ENCODE measurements at places on chromosomes 6 and 20.

GRCh38 chr20:60822699-60823607, 429.1 kb upstream of the CDH4 start:
- no peak for DNase-seq

DNA sequence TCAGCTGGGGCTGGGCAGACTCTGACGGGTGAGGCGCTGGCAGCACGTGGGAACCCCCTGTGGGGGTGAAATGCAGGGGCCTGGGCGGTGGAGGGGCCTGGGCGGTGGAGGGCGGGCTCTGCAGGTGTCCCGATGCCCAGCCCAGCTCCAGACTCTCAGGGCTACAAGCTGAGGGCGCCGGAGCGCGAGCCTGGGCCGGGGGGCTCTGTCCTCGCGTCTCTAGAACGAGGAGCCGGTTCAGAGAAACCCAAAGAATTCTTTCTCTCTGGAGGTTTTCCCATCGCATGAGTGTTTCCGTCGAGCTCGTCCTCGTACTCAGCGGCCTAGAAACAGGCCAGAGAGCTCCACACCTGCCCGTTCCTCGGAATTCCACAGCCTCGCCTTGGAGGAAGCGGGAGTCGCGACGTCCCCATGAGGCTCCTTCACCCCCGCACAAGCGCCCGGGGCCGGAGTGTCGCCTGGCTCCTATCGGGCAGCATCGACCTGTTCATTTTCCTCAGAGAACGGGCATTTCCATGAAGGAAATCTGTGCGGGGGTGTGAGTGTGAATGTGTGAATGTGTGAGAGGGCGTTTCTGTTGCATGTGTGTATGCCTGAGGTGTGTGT, 76.9 kb downstream of the SMOC2 start:
- DNase-seq = no peak

- DNase-seq = no peak
Observed at GRCh38 chr6:34494973-34495372, 29.1 kb downstream of the PACSIN1 start.

GRCh38 chr6:164826831-164827468, 482.5 kb downstream of the C6orf118 start:
- peak; percentile 90 for DNase-seq

DNA sequence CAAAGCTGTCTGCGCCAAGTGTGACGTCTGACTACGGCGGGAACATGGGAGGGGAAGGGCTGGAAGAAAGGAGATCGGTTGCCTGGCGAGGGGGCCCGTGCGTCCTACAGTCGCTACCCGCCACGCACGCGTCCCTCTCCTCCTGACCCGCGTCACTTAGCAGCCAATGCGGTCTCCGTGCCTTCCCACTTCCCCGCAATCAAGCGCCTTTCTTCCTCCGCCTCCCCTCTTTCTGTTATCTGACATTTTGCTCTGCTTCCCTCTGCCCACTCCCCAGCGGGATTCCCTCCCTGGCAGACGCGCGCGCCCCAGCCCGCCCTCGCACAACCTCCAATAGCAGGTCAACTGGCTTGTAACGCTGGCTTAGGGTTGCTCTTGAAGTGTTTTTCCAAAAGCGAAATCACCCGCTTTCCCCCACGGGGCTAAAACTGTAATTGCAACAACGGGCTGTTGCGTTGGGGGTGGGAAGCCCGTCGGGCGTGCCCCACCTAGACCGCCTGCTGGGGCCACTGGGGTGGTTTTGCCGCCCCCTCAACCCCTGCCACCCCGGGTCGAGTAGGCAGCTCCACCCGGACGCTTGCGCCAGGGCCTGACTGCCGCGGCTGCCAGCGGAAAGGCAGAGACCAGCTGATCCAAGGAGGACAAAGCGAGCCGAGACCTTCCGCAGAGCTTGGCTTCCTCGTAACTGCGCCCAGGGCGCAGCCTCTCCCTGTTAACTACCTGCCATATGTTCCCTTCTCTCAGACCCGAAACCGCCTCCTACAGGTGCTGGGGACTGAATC, 6.2 kb upstream of the SOX4 start:
- DNase-seq = peak; percentile 96

- peak; percentile 79 for DNase-seq
Observed at GRCh38 chr6:133741375-133741861, 147.5 kb upstream of the TCF21 start.

DNA sequence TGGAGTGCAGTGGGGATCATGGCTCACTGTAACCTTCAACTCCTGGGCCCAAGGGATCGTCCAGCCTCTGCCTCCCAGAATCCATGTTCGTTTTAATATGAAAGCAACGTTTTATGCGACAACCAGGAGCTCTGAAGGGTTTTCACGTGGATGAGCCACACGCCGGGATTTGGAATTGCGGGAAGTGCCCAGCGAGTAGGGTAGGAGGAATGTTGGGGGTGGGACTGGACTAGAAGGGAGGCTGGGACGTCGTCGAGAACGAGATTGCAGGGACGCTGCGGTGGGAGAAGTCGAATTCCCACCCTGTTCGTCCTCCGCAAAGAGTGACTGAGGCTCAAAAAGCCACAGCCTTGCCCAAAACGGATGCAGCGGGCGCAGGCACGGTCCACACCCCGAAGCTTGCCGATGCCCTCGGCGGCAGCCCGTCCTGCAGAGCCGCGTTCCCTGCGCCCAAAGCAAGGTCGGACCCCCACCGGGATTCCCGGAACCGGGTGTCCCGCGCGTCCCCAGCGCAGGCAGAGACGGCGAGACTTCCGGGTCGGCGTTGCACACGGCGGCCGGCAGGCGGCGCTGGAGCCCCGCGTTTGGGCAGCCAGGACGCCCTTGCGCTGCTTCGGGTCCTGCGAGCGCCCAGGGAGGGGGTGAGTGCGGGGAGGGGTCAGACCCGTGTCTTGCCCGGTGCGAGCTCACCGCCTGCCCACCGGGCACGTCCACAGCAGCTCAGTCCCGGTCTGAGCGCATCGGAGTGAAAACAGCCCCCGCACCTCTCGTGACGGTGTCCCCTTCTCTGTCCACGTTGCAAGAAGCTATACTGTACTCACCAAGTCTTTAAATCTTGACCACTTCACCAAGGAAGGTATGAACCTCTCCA, 87.8 kb downstream of the DHX35 start:
- peak; percentile 46 for DNase-seq

DNA sequence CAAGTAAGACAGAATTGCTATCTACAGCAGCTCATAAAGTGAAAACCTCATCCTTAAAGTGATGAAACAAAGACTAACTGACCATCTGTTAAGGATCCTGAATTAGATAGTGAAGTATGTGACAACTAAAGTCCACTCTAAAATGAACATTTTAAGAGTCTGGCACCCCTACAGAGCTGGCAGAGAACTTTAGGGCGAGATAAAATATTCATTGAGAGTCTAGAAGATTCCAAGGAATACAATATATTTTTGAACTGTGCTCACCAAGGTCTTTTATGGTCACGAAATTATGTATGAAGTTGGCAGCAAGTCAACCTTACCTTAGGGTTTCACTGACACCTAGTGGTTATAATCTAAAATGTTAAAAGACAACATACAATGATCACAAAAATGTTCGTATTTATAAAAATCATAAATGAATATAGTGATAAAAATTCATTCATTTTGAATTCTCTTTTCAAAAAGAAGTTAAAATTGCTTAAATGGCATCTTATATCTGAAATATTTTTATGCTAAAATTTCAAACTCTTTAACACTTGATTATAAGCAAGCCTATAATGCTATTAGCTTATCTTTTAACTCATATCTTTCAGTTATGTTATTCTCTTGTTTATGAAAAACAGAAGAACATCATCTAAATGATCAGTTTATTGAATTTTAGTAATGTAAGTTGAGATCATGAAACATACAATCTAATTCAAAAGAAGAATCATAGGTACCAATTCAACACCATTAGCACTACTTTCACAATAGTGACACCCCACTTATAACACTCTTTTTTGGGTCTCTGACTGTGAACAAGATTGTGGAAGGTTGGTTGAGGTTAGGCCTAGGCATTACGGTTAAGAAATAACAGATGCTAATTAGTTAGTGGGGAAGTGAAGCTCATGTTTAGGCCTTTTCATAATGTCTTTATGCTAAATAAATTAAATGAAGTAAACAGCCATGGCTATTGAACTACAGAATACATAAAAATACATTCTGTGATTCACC, 27.5 kb downstream of the RSPH3 start:
- DNase-seq = peak; percentile 85

DNA sequence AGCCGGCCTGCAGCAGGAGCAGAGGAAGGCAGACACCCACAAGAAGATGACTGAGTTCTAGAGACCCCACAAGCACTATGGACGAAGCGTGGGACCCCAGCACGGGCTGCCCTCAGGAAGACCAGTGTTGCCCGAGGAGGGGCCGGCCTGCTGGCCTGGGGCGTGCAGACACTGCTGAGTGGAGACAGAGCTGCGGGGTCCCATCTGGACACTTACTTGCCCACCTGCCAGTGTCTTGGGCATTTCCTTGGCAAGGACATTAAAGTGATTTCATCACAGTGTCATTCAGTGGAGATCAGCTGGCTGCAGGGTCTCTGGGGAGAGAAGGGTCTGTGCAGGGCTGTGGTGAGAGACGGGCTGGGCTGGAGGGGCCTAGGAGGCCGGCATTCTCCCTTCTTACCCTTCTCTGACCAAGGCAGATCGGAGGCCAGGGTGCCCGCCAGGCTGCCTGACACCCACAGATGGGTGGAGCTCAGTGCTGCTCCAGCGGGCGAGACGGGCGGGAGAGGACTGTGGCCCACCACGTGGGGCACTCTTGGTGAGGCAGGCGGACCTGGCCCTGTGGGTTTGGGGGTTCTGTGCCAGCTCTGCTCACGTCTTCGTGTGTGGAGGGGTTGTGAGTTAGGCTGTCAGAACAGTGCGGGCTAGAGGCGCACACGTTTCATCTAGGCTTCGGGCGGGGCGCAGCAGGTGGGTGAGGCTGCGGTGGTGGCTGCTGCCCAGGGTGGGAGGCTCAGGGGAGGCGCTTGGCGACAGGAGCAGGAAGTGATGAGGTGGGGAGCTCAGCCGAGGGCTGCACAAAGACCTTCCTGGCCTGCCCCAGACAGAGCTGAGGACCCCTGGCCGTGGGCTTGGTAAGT, at the start of gene LIME1:
Gene LIME1, plus strand, starts transcription at position 806 of the 860 bp plus-strand sequence. CDS start 886 bp downstream, outside the sequence.
- no peak for DNase-seq

DNA sequence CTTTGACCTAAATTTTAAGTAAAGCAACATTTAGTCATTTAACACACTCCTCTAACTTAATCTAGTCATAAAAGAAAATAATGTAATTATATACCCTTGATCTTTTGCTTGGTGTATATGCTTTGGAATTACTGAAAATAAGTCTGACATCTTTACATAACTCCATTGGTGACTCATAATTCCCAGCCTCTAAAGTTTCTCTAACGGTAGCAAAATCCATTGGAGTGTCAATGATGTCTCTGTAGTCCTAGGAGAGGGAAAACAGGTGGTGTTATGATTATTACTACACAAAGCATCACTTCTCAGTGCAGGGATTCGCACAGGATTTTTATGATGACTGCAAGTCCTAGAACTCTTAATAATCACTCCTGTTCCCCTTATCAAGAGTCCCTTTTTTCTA, 80.2 kb downstream of the IRAK1BP1 start:
- no peak for DNase-seq

DNA sequence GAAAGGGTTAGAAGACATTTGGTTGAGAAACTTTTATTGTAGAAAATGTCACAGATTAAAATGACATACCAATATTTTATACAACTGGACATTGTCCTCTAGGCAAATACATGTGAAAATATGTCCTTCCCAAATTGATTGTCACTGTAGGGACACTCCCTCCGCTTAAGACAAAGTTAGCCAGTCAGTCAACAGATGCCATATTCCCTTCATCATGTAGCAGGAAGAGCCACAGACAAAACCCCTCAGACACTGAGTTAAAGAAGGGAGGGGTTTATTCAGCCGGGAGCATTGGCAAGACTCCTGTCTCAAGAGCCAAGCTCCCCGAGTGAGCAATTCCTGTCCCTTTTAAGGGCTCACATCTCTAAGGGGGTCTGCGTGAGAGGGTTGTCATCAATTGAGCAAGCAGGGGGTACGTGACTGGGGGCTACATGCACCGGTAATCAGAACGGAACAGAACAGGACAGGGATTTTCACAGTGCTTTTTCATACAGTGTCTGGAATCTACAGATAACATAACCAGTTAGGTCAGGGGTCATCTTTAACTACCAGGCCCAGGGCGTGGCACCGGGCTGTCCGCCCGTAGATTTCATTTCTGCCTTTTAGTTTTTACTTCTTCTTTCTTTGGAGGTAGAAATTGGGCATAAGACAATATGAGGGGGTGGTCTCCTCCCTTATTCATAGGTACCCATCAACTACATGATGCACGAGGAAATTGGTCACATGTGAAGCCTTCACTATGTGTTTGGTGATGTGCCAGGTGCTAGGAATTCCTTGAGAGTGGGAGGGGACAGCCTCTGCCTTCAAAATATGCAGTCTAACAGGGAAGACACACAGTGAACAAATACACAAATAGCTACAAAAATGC, 155.7 kb upstream of the CDYL start:
- DNase-seq = no peak

DNA sequence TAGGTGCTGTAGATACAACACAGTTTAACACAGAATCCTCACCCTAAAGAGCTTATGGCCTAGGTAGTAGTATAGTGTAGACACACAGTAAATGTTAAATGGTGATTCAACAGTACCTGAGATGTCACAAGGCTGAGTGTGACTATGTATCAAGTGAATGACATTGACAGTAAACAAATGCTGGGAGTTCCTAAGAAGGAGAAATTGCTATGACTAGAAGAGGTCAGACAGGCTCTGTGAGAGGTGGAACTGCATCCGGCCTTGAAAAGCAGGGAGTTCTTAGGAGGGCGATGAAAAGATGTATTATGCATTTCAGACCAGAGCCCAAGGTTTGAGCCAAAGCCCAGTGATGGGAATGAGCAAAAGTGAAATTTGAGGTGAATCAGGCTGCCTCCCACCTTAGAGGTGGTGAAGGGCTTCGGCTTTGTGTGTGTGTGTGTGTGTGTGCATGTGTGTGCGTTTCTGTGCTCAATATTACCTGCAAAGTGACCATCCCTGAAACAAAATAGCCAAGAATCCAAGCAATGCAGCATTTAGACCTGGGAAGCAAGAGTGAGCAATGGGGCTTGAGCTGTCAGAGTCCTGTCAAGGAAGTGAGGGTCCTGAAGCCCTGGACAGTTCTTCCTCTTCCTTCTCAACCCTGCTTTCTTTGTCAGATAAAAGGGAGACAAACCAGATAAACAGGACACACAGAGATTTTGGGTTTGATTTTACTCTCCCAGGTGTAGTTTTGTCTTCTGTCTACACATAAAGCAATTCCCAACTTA, 32.3 kb upstream of the CITED2 start:
- DNase-seq = no peak

- no peak for DNase-seq
Observed at GRCh38 chr6:137715589-137716045, 151.4 kb upstream of the TNFAIP3 start.

DNA sequence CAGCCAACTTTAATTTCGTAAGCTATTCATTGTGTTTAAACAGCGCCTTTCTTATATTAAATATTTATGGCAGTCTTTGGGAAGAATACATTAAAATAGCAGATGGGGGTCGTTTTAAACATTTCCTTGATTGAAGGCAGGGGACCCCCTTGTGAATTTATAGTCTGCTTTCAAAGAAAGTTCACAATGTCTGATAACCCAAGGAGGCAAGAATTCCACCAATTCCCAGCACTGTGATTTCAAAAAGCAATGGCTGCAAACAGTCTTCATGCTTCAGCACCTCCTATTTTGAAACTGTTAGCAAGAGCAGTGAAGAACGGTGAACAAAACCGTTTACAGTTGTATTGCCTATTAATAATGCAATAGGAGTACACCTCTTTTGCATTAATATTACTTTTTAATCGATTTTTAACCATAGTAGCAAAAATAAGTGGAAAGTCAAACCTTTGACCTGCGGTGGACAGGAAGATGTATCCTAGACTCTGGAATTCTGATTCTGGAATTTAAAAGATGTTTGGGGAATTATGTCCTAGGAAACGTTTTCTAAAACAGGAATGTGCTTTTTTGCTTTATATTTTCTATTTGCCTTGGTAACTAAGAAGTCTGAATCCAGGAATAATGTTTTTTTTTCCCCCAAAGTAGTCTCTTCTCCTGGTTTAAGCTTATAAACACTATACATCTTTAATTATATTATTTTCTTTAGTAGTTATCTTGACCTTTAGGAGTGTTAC, 393.0 kb downstream of the CDKAL1 start:
- no peak for DNase-seq

All from NCI-H1105 treated with DMSO at 0.1 percent for 48 hours (cell line).